Left renal cortex interstitium (tissue), 4 donors: ENCODE measurements at places on chromosomes 2 and 18.

DNA sequence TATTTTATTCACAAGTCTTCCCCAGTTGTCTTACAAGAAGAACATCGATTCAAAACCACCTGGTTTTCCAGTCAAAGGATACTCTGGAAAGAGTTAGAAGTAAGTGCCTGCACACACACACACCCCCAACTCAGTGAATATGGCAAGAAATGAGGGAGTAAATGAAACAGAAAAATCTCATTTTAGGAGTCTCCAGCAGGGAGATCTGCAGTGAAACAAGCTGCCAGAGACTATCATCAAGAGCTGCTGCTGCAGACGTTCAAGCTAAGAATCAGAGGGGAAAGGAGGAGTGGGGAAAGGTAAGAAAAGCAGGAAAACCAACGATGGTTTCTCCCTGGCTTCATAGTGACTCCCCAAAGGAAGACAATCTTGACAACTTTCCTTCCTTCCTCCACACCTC is 2.4 kb downstream of the ALK start:
- DNase-seq, result no peak

GRCh38 chr2:147862859-147863516 is 18.2 kb downstream of the ACVR2A start:
- DNase-seq, result no peak

DNA sequence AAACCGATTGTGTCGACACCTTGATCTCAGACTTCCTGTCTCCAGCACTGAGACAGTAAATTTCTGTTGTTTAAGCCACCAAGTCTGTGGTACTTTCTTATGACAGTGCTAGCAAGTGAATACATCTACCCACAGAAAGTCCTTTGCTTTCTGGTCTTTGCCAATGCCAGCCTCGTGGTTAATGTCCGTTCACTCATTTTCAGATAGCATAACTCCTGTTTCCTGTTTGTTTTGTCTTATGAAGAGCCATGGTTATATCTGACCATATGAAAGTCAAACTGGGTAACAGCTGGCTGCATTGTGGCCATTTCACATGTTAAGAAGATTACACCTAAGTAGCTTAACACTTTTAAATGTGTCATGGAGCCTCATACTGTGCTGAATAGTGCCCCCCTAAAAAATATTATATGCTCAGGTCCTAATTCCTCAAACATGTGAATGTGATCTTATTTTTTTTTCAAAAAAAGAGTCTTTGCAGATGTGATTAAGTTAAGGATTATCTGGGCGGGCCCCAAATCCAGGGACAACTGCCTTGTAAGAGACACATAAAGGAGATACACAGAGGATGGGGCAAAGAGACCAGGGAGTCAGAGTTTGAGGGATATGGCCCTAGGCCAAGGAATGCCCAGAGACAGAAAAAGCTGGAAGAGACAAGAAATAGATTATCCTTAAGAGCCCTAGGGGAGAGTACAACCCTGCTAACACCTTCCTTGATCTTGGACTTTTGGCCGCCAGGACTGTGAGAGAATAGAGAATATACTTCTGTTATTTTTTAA is 118.0 kb downstream of the KCNE4 start:
- no peak for DNase-seq

- no peak for DNase-seq
Observed at GRCh38 chr2:149679286-149679685, 91.7 kb upstream of the MMADHC start.

DNA sequence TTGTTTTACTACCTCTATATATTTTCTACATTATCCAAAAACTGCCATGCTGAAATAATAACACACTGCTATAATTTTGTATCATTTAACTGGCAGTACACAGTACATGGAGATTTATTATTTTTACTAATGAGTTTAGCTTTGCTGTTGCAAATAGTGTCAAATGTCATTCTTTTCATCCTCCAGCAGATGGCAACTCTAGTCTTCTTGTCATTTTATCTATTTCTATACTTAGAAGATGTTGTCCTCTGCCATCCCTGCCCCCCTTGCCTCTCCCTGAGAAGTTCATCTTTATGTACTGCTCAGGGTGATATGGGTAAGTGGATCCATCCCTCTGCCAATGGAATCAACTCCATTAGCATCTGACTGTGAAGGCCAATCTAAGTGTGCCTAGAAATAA is 21.7 kb upstream of the LRRTM1 start:
- no peak for DNase-seq

DNA sequence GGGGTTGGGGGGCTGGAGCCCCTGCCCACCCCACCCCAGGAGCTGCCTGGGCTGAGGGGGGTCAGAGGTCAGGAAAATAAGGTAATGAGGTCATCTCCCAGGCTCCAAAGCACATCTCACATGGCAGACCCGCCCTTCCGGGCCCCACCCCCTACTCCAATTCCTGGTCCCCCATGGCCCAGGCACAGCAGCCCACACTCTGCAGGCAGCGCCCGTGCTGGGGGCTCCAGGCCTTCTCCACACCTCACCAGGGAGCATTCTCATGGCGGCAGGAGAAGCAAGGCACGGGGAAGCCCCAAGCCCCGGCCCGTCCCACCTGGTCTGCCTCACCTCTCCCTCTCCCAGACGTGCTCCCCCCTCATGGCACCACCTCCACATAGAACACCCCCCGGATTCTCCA is 43.8 kb downstream of the AQP12A start:
- DNase-seq, result no peak

DNA sequence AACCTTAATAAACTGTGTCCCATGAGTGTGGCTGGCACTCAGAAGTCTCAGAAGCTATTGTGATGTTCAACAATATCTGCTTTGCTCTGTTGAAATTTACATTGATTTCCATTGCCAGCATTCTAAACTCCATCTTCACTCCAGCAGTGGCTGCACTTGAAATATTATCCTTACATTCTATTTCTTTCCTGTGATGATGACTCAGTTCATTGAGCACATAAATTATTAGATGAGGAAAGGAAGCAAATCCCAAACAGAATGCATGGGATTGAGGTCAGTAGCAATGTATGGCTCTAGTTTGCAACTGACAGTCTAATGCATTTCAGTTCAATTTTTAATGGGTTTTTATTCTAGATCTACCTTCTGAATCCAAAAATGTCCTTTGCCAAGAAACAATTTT is 92.4 kb upstream of the TTN start:
- no peak for DNase-seq

DNA sequence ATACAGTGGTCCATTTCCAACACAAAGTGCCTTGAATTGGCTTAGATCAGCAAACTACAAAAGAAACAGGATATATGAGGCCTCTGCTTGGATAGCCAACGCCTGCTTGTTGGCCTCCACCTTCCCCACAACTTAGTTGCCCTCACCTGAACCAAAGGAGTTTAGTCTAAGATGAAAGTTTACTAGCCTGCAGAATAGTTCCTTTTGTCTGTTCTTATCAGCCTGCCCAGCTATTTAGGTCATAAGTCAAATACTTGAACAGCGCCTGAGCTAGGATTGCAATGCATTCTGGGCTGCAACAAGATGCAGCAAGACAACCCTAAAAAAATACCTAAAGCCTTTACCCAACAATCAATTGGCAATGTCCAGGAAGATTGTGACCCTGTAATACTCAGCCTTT is 13.1 kb upstream of the EPG5 start:
- no peak for DNase-seq

DNA sequence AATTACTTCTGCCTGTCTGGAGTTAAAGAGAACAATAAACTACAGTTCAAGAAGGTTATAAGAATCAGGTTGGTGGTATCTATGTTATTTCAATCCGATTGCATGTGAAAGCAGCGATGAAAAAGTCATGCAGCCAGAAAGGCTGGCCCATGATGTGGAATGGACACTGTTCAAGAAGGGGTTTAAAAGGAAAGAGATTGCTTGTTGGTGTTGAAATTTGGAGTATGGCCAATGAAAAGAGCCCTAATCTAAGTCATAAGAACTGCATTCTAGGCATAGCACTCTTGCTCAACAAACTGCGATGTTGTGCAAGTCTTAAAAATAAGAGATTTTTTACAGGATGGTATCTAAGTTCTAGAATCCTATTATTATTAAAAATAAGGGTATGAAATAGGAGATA is 61.3 kb downstream of the EFEMP1 start:
- DNase-seq, result no peak

DNA sequence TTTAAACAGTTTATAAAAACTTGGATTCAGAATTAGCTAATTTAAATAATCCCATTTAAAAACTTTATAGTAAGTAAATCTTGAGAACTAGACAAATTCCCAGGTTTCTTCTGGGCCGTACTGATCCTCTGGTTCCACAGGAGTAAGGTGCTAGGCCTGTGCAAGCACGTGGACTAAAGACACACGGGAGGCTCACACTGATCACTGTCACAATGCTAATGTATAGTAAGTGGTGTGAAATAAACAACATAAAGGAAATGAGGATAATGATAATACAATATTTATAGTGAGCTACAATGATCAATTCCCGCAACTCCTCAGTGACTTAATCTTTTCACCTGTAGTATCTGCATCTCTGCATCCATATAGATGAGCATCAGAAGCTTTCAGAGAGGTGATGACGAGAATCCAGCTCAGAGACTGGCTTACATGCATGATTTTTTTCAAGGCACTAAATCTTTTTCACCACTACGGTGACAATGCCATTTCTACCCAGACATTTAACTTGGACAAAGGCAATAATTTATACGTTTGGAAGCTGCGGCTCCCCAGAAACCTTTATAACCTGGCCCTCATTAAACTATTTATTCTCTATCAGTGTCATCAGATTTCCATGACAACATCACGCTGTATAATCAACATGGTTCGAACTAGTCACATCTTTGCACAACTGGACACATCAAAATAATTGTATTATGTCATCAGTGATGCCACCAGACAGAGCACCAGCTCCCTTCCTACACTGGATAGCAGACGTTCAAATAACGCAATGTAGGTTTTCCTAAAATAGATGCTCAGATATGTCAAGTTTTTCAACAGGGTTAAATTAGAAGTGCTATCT is 196.2 kb downstream of the ZNF385B start:
- DNase-seq, result no peak

- DNase-seq, result no peak
Observed at GRCh38 chr2:208092093-208092832, 32.1 kb downstream of the CRYGD start.

DNA sequence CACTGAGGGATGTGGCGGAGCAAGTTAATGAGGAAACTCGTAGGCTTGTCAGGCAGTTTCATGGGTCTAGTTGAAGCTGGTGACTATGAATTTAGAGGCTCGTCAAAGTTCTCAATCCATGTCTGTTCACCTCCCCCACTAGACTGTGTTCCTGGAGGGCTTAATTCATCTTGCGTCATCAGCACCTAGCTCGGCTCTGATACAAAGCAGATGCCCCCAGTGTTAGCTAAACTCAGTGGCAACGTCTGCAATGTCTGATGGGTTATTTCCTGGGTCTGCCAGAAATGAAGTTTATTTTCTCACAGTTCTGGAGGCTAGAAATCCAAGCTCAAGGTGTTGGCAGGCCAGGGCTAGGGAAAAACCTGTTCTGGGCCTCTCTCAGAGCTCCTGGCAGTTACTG is 140.6 kb downstream of the PID1 start:
- no peak for DNase-seq

DNA sequence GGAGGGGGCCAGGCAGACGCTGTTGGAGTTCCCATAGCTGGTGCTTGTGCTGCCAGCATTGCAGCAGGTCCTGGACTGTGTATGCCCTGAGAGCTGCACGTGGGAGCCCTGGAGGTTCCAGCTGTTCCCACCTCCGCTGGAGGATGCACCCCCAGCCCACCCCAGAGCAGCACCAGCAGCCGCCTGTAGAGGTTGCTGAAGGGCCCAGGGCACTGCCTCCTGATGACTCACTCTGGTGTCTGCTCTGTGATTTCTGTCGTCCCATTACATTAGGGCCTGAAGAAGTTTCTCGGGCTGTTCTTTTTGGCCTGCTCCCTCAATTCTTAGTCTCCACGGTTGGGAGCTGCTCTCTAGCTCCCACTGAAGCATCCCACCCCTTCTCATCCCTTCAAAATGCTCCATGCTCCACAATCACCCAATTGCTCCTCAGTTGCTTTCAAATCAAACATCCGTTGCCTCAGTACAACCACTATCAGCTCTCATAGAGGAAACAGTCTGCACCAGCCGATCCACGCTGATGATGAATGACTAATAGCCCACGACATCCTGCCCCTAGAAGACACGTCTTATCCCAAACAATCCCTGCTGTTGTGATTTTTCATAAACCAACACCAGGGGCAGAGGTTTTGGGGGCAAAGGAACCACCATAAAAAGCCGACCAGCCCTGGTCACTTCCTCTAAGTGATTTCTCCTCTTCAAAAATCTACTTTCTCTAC is 65.2 kb upstream of the RNF152 start:
- DNase-seq, result no peak

DNA sequence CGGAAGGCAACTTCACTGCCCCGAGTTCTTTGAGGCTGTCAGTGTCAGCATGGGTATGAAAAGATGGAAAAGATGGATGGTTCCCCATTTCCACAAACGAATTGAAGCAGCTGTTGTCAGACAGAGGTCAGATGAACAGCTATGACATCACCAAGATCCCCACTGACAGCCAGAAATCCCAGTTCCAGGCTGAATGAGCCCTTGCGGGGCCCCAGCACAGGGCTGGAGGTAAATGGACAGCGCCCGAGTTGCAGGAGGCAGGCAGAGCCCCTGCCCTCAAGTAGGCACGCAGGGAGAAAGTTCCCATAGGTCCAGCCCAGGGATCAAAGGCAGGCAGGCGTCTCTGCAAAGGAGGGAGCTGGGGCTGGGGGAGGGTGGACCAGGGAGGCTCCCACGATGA is 169.5 kb upstream of the AGAP1 start:
- DNase-seq, result no peak

DNA sequence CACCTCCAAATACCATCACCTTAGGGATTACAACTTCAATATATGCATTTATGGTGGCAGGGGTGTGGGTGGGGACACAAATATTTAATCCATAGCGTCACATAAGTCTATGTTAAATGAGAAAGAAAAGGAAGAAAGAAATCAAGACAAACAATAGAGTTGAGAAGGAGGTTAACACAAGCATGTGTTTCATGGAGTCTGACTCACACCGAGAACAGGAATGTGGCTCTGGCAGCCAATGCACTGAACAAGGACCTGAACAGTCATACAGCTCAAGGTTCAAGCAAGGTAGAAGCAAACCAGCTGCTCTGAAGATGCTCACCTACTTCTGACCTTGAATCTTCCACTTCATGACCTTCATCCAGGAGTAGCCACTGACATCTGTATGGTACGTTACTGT is 36.2 kb upstream of the LPIN1 start:
- DNase-seq, result no peak

DNA sequence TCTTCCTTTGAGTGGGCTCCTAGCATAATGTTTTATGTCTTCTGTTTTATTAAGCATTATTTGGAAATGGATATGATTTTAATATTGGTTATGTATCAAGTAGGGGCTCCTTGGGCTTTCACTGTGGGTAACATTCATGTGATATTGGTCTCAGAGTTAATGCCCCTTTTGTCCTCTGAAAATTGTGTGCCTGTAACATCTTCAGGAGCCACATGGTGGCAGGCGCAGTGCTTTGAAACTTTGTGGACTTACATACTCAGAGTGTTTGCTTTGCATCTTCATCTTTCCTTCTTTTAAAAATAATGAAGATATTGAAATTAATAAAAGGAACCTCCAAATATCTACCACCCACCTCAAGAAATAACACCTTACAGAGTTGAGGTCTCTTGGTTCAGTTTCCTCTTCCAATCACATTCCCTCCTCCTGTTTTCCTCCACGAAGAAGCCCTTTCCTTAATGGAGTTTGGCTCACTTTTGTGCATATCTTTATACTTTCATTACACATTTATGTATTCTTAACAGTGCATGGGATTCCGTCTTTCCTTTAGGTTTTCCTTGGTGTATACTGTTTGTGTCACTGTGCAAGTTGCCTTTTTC is 73.5 kb downstream of the LIMS1 start:
- no peak for DNase-seq

GRCh38 chr2:28801726-28802125 is 8.9 kb upstream of the SPDYA start:
- no peak for DNase-seq
